ENCODE measurements at places on chromosomes 3 and 15.

DNA sequence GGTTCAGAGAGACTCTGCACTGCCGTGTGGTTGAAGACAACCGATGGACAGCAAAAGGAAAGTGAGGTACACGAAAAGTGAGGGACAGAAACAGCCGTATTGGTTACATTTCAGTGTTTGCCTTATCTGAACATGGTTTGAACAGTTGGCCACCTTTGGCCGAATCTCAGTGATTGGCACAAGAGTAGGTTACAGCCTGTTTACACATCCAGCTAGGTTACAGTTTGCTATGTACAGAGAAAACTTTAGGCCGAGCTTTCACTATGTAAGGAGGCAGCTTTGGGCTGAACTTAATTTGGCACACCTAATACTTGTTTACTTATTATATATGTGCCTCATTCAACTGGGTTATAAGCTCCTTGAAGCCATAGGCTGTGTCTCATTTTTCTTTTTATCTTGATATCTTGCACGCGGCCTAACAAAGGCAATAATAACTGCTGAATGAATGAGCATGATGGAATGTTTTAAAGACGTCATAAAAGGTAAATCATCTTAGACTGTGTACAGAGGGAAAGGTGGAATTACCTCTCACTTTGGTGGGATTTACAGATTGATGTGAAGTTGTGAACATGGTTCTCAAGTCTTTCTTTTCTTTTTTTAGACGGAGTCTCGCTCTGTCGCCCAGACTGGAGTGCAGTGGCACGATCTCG is 17.2 kb upstream of the GREM1 start:
- no peak for DNase-seq

- DNase-seq, result no peak
Measured at GRCh38 chr3:46693038-46693891, at the start of gene ALS2CL. Gene ALS2CL (minus strand): TSS chr3:46693679. CDS start chr3:46689440, 4,239 bp downstream.

GRCh38 chr15:85609492-85609891 is 185.2 kb downstream of the KLHL25 start:
- DNase-seq, result no peak

DNA sequence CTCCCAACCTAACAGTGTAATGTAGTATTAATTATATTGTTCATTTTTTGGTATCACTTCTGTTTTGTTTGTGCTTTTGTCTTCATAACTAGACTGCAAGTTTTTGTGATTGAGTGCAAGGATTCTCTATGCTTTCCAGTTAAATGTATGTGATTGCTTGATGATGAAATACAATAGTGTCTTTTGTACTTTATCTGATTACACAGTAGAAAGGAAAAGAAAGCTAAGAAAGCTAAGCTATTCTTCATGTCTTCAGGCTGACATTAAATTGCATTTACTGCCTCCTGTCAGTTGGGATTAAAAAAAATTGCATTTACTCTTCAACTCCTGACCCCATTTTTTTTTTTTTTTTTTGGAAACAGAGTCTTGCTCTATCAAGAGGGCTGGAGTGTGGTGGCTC is 28.5 kb downstream of the RTF1 start:
- no peak for DNase-seq

- no peak for DNase-seq
Measured at GRCh38 chr15:65758242-65758641, 33.9 kb downstream of the DENND4A start.

GRCh38 chr15:70151462-70151861 is 53.7 kb upstream of the TLE3 start:
- DNase-seq, result no peak

- DNase-seq, result no peak
Measured at GRCh38 chr15:80162059-80162554, 9.3 kb downstream of the FAH start.

GRCh38 chr3:71512000-71512399 is 71.5 kb downstream of the FOXP1 start:
- no peak for DNase-seq

- DNase-seq, result no peak
Measured at GRCh38 chr3:185928496-185928895, 9.3 kb downstream of the TRA2B start.

- DNase-seq, result no peak
Measured at GRCh38 chr3:59808446-59808845, 758.6 kb upstream of the CFAP20DC start.

DNA sequence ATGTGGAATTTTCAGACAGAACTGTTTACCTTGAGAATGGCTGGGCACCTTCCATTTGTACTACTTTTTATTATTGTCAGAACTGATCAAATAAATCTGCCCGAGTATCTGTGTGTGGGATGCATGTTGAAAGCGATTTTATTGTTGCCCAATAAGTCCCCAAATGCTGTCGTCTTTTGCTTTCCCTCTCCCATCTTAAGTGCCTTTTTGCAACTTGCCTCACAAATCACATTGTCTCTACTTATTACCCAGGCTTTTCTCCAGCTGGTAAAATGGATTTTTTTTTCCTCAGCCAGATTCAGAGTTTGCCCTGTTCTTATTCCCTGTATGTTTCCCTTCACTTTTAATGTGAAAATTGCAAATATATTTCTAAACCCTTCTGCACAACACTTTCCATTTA is 163.1 kb downstream of the CNTN4 start:
- DNase-seq, result no peak

DNA sequence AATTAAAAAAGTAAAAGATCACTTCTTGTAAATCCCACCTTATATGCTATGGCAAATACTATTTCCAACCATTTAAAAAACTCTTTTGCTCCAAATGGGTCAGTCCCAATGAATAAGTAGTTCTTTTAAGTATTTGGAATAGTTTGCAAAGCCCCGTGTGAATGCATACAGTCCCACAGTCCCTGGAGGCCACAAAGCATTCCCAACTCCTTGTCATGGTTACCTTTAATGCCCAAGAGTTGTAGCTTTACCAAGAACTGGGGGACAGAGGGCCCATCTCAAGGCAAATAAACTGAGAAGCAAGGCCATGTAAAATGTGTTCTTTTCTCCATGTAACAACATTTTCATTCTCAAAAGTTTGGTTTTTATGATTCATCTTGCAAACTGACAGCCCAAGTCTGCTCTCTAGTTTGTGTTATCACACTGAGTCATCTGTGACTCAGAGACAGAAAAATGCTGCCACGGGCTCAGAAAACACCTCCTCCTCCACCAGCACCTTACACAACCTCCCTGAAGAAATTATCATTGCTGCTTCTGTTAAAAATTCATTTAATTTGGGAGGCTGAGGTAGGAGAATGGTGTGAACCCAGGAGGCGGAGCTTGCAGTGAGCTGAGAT is 336.2 kb downstream of the ERC2 start:
- DNase-seq, result no peak

DNA sequence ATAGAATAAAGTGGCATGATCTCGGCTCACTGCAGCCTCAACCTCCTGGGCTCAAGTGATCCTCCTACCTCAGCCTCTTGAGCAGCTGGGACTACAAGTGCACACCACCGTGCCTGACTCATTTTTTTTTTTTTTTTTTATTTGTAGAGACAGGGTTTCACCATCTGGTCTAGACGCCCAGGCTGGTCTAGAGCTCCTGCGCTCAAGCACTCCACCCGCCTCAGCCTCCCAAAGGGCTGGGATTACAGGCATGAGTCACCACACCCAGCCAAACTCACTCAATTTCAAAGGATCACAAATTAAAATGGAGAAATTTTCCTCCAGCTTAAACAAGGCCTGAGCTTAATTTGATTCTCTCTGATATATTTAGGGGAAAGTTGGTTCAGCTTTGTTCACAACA is 27.3 kb upstream of the NMB start:
- DNase-seq, result no peak

- DNase-seq, result no peak
Measured at GRCh38 chr15:28900892-28901586, 15.3 kb downstream of the APBA2 start.

DNA sequence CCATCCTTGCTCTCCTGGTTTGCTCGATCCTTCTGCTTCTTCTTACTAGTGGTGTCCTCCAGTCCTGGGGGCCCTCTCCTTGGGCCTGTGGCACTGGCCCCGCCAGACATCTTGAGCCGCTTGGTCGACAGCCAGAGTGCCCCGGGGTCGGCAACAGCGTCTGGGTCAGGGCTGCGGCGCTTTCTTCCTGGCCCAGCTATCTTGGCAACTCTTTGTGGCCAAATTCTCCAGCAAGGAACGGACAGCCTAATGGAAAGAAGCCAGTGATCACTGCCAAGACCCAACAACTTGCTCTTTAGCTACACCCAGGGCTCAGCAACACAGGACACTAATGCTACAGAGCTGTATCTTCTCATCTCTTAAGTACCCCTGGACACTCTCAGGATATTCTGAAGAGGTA is 1.6 kb downstream of the USP19 start:
- DNase-seq, result no peak

- no peak for DNase-seq
Measured at GRCh38 chr3:172228036-172228415, 188.6 kb downstream of the FNDC3B start.

GRCh38 chr3:112074616-112075497 is 11.3 kb upstream of the C3orf52 start:
- DNase-seq, result no peak

GRCh38 chr3:167835953-167836352 is 100.4 kb downstream of the SERPINI1 start:
- DNase-seq, result no peak

GRCh38 chr3:134312873-134313846 is 61.1 kb downstream of the AMOTL2 start:
- no peak for DNase-seq

GRCh38 chr15:84749111-84749991 is 959 bp downstream of the ZNF592 start:
- DNase-seq, result no peak

- DNase-seq, result no peak
Measured at GRCh38 chr3:191282251-191283185, 46.7 kb upstream of the CCDC50 start.

GRCh38 chr3:4755566-4755965 is 223.7 kb upstream of the BHLHE40 start:
- no peak for DNase-seq

- no peak for DNase-seq
Measured at GRCh38 chr3:73774645-73775044, 149.9 kb upstream of the PDZRN3 start.

DNA sequence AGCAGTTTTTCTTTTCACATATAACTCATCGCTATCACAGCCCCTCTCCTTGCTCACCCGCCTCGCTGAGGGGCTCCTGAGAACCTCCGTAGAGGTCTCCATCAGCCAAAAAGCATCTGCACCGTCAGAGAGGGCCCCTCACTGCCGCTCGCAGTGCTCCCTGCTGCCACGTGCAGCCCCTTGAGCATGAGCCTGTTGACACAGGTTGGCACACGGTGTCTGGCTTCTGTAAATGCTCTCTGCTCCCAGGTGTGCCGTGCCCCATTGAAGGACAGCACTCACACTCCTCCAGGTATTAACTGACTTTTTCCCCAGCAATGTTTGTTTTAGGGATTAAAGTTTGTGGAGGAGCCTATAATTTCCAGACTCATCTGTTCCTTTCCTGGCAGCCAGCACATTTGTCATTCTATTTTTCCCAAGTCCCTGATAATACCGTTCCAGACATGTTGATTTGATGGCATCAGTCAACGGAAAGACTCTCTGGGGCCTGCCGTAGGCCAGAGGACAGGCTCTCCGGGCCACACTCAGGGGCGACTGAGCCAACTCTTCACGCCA is 2.1 kb upstream of the FURIN start:
- DNase-seq, result no peak

GRCh38 chr3:55802816-55803215 is 315.7 kb upstream of the WNT5A start:
- DNase-seq, result no peak

DNA sequence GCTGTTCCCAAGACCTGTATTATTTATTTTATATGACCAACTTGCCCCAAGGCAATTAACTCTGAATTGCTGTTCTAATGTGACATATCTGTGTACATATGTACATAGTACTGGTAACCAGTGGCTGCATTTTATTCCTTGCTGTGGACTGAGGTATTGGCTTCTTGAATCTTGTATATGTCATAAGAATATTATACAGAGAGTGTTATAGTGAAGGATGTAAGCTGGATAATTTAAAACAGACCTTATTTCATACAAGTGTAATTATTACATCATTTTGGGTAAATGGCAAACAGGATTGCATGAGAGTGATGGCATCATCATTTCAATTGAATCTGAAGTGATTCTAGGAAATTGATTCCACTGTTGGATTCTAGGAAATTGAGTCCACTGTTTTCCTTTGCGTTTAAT is 32.9 kb downstream of the B3GALNT1 start:
- no peak for DNase-seq

DNA sequence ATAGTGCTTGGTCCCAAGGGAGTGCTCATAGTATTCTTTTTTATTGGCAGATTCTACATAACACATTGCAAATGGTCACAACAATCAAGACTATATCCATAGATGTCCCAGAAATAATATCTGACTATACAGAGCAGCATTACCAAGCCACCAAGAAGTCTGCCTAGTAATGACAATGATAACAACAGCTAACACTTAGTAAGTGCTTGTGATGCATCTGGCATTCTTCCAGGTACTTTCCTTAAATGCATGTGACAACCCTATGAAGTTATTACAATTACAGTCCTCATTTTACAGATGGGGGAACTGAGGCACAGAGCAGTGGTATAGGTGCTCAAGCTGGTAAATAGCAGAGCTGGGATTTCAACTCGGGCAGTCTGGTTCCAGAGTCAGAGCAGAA is 49.6 kb upstream of the ICE2 start:
- no peak for DNase-seq

DNA sequence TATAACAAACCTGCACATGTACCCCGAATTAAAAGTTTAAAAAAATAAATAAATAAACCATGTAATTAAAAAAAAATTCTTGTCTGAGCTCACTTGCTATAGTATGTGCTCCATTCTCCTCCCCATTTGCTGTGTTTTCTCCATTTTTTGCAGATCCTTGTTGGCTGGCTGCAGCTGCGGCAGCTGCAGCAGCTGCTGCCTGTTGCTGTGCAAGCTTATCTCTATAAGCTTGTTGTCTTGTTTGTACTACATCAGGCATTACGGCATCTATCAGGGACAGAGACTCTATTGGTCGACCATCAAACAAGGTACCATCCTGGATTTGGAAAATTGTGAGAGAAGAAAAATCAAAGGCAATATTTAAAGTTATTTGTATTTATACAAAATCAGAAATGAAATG is 145.9 kb downstream of the TBL1XR1 start:
- no peak for DNase-seq

DNA sequence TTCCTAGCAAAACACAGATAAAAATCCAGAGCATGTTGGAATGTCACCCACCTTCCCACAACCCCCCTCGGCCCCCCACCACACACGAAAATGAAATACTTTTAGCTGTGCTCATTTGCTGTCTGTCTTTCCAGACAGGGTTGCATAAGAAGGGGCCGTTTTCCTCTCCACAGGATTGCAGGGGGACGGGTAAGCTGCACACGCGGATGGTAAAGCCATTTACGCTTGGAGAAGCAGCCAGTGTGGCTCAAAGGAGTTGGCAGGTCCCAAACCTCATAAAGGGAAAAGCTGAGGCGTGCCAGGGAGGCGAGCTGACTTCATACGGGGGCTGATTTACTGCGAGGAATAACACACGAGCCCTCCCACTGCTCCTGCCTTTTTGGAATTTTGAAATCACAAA is 47.4 kb upstream of the ITGA11 start:
- no peak for DNase-seq

- DNase-seq, result no peak
Measured at GRCh38 chr3:68996356-68996995, 17.0 kb downstream of the EOGT start.
